ENCODE measurements at places on chromosomes 3 and 15.

GRCh38 chr3:125067225-125067624 is 11.4 kb upstream of the HEG1 start:
- no peak for DNase-seq

DNA sequence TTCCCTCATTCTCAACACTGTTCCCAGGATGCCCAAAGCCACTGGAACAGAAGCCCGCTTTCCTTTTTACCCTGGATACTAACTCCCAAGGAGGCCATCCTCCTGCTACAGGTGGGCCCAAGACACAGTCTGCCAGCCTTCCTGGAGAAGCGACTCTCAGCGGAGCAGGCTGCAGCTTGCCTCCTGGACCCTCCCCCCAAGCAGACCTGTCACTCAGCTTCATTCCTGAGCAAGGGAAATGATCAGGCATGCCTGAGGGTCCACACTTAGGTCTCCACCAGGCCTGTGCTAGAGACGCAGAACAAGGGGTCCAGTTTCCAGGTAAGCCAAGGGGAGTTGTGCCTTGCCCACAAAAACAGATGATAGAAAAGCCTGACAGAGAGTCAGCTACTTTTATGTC is 62.8 kb downstream of the SLCO2A1 start:
- no peak for DNase-seq

DNA sequence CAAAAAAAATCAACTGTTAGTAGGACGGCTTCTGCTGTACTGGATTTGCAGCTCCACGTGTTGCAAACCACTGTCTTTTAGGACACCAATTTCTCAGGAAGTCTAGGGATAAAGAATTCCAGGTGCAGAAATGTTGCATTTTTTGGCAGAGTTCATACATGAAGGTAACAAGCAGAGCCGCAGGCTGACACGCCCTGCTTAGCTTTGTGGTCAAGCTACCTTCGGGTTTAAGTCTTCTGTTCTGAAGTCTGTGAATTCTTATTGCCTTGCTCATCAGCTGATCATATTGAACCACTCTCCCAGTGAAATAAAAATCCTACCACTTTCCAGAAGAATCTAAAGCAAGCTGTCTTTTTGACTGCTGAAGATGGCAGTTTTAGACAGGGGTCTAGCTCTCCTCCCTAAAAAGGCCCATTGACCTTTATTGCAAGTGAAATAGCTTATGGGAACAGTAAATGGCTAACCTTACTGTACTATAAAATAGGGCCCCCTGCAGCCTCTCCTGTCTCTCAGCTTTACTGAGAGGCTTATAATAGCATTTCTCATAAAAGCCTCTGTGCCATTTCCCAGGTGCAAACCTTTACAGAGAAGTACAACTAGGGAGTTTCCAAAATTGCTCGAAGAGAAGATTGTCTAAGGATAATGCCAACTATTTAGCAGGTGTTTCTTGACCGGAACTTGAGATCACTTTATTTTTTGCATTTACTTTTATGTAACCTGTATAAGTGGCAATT is 262.2 kb upstream of the IL12A start:
- no peak for DNase-seq

GRCh38 chr3:76552653-76553052 is 487.2 kb upstream of the ROBO2 start:
- DNase-seq, result no peak

DNA sequence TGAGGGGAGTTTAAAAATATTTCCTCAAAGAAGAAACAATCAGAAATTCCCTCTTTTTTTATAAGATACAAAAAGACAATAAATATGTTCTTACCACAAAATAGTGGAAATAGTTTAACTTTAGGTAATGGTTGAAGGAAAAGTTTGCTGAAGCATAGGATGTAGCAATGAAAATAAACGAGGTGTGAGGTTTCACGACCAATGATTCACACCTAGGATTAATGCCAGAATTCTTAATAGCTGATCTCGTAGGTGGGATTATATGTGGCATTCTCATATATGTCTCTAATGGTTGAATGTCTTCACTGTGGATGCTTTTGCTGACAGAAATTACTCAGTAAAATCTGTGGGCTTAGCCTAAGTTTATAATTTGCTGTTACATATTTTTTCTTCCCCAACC is 467.7 kb downstream of the FGF12 start:
- DNase-seq, result no peak

DNA sequence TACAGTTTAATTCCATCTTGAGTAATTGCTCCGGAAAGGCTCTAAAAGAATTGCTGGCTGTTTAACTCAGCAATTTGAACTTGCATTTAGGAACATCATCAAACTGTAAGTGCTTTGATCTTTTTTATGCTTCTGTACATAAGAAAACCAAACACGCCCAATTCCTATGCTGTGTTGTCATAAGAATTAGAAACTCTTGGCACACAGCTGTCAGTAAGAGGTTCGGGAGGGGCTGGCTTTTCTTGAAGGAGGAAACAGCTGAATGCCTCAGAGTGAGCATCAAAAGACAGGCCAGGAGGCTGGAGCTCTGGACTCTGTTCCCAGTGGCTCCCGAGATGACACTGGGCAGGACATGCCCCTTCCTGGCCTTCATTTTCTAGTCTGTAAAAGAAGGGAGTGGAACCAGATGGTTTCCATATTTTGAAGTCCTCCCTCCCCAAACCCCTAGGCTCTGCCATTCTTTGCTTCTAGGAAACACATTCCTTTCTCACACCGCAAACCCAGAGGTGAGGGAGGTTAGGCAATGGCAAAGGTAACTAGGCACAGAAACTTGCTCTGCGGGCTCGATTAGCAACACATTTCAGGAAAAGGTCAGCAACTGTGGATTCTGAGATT is 73.7 kb upstream of the DLG1 start:
- DNase-seq, result peak; percentile 30

DNA sequence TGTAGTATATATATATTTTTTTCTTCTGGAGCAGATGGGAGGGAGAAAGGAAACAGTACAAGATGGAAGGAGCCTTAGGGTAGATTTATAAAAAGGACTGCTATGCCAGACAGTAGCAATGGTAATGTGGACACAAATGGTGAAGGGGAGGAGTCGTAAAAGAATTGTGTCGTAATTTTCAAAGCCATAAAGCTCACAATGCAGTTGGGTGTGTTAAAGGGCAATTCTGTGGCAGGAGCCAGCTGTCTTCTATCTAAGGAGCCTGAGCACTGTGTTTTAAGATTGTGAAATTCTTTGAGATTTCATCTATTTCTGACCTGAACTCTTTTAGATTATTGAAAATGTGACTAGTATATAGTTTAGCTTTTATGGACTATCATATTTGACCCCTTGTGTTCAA is 58.9 kb downstream of the CNOT10 start:
- DNase-seq, result no peak

GRCh38 chr15:29103824-29104565 is 165.6 kb downstream of the NSMCE3 start:
- DNase-seq, result peak; percentile 93

DNA sequence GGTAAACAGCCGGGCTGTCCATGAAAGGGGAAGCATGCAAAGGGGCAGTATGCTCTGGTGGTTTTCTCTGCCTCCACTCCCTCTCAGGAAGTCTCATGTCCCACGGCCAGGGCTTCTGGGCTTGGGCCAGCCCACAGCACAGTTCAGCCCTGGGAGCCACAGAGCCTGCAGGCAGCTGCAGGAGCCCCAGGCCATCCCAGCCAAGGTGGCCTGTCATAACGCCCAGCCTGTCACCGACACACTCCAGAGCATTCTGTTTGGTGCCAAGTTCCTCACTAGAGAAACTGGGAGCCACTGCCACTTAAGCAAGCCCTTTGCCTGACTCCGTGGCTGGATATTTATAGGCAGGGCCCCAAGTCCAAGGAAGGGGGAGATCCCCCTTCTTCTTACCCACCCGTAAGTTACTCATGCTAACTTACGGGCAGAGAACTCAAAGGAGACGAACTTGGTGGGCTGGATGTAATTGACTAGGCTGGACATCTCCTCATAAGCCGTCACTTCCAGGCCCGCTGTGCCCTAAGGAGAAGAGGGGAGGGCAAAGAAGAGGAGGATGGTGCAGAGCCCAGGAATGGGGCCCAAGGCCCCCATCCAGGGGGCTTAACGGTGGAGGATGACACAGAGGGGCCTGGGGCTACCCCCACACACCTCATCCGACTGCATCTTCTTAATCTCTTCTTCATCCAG is 11.7 kb downstream of the PLCB2 start:
- no peak for DNase-seq

GRCh38 chr3:29466442-29466841 is 185.6 kb downstream of the RBMS3 start:
- no peak for DNase-seq

GRCh38 chr3:183518491-183519251 is 36.8 kb downstream of the KLHL6 start:
- no peak for DNase-seq

DNA sequence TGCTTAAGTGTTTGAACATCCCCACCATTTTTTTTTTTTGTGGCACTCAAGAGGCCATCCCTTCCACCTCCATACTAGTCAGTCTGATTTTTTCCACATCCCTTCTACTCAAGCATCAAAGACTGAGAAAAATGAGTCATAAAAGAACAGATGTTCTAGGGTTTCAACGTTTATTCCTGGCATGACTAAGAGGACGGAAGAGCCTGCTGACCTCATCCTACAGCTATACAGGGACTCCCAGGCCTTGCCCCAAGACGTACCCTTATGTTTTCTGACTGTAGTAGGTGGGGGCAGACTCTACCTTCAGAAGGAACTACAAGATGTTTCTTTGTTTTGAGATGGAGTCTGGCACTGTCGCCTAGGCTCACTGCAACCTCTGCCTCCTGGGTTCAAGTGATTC is 3.3 kb upstream of the ITPKA start:
- no peak for DNase-seq

- no peak for DNase-seq
These were observed 210.8 kb upstream of the NR2E3 start for GRCh38 chr15:71599418-71600151.

DNA sequence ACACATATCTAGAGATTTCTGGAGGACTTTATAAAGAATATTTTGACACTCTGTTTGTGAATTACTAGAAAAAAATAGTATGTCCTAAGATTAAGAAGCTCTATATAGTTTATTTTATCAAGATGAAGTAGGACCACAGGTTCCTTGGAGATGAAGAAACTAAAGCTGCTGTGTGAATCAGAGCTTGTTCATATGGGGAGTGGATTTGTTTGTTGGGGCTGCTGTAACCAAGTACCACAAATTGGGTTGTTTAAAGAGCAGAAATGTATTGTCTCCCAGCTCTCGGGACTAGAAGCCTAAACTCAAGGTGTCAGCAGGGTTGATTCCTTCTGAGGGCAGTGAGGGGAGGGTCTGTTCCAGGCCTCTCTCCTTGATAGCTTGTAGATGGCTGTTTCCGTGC is 270.6 kb upstream of the UMPS start:
- DNase-seq, result no peak

- no peak for DNase-seq
These were observed 3.5 kb downstream of the HDC start for GRCh38 chr15:50261981-50262380.

DNA sequence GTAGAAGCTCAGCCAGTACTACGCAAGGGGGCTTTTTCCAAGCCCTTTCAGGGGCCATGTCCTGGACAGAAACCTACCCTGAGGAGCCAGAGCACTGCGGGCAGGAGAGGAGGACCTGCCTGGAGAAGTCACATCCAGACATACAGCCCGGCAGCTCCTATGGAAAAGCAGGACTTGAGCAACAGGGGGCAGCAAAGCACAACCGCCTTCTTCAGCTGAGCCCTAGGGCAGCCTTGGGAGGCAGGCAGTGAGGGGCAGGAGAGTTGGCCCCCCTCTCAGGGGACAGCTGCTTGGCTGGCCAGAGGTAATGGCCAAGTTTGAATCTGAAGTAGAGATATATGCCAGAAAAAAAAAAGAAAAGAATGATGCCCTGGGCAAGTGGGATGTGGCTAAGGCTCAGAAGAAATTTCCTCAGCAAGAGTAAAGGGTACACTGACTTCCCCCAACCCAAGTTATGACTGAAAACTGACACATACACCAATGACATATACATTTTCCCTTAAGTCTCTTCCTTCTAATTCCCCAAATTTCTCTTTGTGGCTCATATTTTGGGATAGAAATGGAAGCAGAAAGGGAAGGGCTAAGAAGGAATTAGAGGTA is 56.9 kb downstream of the CYP19A1 start:
- peak; percentile 80 for DNase-seq

DNA sequence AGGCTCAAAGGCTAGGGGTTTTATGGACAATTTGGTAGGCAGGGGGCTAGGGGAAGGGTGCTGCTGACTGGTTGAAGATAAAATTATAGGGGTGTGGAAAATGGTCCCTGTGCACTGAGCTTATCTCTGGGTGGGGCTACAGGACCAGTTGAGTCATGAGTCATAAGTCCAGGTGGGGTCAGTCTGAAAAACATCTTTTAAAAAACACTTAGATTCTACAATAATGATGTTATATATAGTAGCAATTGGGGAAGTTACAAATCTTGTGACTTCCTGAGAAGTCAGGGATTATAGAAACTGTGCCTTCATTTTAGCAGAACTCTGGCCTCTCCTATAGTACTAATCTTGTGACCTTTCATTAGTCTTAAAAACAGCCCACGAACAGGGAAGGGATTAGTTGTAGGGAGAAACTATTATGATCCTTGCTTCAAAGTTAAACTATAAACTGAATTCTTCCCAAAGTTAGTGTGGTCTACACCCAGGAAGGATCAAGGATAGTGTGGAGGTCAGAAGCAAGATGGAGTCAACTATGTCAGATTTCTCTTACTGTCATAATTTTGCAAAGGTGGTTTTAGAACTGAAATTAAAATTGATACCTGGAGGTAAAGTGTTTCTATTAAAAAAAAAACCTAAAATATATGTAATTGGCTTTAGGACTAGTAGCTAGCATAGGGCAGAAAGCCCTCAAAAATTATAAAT is 130.1 kb downstream of the P2RY1 start:
- no peak for DNase-seq

DNA sequence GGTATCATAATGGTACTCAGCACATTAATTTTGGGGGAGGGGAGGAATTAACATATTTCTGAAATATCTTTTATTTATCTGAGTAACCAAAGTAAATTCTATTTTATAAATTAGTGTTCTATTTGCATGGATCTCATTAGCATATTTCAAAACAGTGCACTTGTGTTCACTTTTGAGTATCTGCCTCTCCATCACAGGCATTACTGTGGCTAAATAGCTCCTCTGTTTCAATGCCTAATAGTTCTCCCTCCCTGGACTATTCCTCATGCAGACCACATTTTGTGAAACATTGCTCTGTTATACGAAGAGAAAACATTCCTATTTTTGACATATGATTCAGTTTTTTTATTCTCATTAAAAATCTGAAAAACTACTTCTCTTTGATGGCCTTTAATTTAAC is 1127.8 kb downstream of the TUSC7 start:
- DNase-seq, result no peak

DNA sequence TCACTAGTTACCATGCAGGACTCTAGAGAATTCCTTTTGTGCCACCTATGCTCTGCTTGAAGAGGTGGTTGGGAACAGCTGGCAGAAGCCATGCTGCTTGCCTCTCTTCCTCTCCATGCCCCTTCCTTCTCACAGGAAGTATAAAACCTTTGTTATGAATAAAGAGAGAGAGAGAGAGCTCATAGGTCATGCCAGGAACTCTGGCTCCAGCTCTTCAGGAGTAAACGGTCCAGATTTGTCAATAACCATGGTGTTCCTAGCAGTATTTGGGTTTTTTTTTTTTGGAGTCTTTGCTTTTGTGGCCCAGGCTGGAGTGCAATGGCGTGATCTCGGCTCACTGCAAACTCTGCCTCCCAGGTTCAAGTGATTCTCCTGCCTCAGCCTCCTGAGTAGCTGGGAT is 97.7 kb upstream of the SLC4A7 start:
- no peak for DNase-seq

All from WERI-Rb-1 (cell line).